ENCODE measurements at places on chromosomes 16 and 17.

GRCh38 chr16:24174957-24175356 is 81.2 kb upstream of the CACNG3 start:
- no peak for DNase-seq

DNA sequence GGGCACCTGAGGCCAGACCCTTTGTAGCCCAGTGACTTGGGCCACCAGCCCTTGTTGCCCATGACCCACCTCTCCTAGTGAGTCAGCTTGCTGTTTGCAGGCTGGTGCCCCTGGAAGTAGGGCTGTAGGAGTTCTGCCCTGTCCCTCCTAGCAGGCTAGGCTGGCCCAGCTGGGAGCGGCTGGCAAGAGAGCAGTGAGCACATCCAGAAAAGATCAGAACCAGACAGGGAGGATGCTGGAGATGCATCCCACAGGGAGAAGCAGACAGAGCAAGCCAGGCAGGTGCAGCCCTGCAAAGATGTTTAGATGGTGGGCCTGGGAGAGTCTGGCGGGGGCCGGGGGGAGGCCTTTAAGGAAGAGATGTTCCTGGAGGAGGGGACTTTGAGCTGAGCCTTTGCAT is 2.4 kb downstream of the SLC5A10 start:
- DNase-seq: no peak

- DNase-seq: no peak
Measured at GRCh38 chr17:64368277-64368676, 22.4 kb downstream of the PECAM1 start.

DNA sequence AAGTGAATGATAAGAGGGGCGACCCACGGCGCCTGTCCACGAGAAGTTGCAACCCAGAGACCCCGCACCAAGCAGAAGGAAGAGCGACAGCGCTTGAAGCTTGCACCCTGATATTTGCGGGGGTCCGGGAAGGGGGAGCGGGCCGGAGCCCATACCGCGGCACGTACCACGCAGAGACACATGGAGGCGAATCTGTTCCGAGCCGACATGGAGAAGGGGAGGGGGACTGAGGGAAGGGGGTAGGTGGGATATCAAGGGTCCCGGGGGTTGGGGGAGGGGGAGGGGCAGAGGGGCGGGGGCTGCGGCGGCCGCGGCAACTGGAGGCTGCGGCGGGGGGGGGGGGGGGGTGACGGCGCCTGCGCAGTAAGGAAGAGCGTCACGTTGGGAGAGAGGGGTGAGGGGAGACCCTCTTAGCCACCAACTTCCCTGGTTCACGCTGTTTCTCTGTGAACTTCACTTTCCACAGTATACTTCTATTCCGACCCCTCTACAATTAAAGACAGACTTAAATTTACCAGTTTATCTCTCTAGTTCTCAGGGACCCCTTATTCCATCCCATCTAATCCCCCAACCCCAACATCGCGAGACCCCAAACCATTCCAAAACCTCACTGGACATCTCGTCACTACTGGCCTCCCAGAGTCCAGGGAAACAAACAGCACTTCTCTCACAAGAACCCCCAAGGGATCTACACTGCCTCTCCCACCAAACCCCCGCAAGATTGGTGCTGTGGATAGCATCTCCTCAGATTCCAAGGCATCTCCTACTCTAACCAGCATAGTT is 8.0 kb downstream of the DLG4 start:
- no peak for DNase-seq

- no peak for DNase-seq
Measured at GRCh38 chr16:85485379-85485778, 127.7 kb upstream of the GSE1 start.

DNA sequence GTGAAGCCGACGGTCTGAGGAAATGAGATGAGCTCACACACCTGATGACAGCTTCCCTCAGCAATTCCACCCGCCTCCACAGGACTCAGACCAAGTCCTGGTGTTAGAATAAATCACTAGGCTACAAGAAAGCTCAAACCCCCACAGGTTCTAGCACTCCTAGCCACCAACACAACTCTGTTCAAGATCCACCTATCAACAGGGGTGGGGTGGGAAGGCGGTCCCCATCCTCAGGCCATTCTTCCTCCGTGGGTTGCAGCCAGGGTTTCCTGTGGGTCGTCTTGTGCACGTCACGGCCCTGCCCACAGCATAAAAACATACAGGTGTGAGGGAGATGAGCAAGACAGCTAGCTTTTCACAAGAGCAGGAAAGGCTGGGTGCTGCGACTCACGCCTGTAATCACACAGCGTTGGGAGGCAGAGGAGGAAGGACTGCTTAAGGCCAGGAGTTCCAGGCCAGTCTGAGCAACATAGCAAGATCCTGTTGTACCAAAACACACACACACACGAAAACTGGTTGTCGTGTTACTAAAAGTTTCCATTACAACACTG is 81.1 kb downstream of the ANKRD11 start:
- no peak for DNase-seq

GRCh38 chr16:87897521-87898505 is 28.5 kb upstream of the SLC7A5 start:
- DNase-seq: no peak

GRCh38 chr16:11076259-11077018 is 132.1 kb downstream of the CLEC16A start:
- DNase-seq: no peak

GRCh38 chr17:35612924-35613521 is 25.9 kb downstream of the AP2B1 start:
- no peak for DNase-seq

DNA sequence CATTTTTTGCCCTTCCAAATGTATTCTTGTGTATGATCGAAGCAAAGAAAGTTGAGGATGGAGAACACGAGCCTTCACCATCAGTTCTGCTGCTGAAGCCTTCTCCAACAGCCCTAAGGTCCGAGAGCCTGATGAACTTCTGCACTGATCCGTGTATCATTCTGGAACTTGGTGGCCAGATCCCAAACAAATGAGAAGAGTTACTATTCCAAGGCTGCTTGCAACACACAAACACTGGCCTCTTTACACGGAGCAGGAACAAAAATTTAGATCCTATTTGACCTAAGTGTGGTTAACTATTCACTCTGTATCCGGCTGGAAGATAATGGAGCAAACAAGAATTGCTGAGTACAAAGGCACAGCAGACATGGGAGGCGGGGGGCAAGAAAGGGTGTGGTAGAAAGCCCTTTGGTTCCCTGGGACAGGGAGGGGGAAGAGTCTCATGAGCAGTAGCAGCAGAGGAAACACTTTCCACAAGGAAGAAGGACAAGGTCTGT is 282.9 kb downstream of the SOX9 start:
- DNase-seq: no peak

DNA sequence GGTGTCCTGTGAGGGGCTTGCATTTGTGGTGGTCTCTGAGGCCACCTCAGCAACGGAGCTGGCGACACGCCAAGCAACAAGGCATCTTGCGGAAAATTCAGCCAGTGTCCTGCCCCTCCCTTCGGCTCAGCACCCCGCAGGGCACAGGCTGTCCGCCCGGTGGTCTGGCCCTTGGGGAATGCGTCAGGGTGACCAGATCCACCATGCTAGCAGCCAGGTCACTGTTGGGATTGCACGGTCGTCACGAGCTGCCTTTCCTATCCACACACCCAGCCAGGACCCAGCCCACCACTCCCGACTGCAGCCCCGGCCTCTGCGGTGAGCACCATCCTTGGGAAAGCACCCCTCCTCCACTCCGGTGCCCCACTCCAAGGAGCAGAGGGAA is 221.2 kb downstream of the NTN1 start:
- no peak for DNase-seq

GRCh38 chr16:35305476-35305875 is 1846.1 kb downstream of the TP53TG3F start:
- no peak for DNase-seq

DNA sequence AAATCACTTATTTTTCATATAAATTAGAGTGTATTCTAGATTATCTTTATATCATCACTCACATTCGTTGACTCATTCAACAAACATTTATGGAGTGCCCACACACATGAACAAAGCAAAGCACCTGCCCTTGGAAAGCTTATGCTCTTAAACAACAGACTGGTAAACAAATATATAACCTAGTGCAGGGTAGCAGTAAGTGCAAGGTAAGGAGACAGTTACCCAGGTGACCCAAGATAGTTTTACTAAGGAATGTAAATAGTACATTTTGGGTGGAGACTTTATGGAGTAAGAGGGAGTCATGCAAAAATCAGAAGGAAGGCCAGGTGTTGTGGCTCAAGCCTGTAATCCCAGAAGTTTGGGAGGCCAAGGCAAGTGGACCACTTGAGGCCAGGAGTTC is 40.4 kb upstream of the HELZ start:
- no peak for DNase-seq

GRCh38 chr16:57704011-57704904 is 9.7 kb downstream of the DRC7 start:
- no peak for DNase-seq

DNA sequence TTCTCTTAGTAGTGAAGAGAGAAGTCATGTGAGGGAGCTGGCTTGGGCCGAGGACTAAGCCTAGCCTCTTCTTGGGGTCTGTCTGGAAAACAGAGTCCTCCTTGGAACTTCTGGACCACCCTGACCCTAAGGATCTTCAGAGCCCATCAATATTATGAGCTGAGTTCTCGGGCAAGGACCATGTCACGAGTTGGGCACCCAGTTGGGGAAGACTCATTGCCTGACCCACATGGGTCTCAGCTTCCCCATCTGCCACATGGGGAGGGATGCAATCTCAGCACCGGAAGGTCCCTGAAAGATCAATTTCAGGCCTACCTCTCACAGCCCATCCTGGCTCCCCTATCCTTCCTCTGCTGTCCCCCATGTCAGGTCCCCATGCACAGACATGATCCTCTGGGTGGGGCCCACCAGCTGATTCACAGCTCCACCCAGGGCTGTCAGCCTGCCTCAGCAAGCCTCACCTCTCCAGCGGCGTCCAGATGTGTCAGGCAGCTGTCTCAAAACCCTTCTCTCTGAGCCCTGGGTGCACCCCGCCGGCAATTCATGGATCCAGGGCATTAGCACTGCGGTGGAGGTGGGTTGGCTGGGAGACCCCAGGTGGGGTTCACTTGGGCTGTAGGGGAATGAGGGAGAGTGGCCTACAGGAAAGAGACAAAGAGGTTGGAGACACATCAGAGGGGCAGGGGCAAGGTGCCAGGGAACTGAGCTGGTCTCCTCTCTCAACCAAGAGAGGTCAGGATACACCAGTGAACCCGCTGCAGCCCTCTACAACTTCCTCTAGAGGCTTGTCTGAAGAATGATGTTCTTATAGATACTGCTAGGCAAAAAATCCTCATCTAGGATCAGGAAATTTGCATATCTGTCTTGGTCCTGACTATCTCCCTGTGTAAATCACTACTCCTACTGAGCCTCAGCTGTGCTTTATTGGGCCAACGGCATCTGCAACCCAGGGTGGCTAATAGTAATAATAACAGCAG is 1.8 kb downstream of the NLRP1 start:
- no peak for DNase-seq

DNA sequence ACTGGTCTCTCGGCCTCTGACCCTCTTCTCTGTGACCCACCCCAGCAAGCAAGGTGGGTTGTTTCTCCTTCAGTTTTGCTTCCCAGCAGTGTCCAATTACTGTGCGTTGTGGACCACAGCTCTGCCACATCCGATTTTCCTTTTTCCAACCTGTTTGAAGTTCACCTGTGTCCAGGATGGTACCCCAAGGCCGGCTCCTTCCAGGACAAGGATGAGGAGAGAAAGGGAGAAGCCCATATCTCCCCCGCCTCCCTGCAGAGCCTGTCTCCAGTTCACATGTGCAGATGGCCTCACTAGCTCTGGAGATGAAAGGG is 13.5 kb downstream of the NMRAL1 start:
- DNase-seq: no peak

DNA sequence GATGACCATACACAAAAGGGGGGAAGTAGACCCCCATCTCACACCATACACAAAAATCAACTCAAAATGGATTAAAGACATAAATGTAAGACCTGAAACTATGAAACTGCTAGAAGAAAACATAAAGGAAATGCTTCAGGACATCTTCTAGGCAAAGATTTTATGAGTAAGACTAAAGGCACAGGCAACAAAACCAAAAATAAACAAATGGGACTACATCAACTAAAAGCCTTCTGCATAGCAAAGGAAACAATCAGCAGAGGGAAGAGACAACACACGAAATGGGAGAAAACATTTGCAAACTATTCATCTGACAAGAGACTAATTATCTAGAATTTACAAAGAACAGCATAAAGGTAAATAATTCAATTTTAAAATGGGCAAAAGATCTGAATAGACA is 152.1 kb downstream of the AXIN2 start:
- DNase-seq: peak; percentile 3

GRCh38 chr17:46166692-46167249 is 26.5 kb downstream of the KANSL1 start:
- DNase-seq: no peak

GRCh38 chr16:2838928-2839327 is 8.8 kb downstream of the ZG16B start:
- peak; percentile 32 for DNase-seq

GRCh38 chr17:79707931-79708891 is 22.5 kb upstream of the ENPP7 start:
- peak; percentile 50 for DNase-seq

GRCh38 chr16:70809392-70810060 is 8.6 kb upstream of the VAC14 start:
- no peak for DNase-seq

DNA sequence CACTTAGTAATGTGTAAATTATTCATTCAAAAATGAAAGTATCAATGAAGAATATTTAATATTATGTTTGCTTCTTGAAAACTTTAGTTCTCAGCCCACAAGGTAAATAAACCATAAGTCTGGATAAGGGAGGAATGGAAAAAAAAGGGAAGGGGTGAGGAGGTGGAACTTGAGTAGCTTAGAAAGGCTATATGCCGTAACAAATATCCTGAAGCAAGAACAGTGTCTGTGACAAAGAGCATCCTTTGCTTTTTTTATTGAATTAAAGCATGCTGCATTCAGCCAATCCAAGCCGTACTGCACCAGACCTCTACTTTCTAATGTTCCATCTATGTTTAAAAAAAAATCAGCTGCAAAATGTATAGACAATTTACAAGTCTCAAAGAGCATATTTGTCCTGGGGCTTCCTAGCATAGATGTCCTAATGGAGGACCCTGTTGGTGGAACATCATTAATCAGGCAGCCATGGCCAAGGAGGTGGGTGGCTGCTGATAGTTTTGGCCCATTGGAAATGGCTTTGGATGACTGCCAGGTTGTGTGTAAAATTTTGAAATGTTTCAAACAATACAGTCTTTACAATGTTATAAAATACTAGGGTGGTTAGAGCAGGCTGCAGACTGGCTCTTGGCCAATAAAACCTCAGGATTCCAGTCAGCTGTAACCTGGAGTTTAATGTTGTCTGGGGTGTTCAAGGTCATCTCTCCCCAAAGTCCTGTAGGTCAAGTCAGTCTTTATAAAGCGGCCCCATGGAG is 895.8 kb upstream of the SOX9 start:
- no peak for DNase-seq

DNA sequence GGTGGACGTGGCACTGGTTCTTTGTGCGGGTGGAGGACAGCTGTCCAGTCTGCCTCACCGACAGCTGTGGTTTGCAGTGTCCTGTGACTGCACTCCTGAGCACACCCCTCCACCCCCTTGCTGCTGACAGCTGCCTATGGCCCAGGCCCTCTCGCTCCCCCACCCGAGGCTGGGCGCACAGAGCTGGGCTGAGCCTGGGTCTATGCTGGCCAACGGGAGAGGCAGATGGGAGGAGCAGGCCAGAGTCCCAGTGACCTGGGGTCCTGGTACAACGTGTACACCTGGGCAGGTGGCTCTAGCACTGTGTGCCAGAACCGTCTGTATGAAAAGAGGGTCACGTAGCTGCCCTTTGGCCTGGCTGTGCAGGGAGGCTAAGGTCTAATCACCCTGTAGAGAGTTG is 30.5 kb downstream of the BAIAP2 start:
- no peak for DNase-seq

- DNase-seq: no peak
Measured at GRCh38 chr16:19690196-19690595, 27.8 kb downstream of the KNOP1 start.

- no peak for DNase-seq
Measured at GRCh38 chr16:23215435-23215834, 32.9 kb downstream of the SCNN1G start.
